ENCODE measurements at places on chromosomes 2 and 18.

- DNase-seq = no peak
Measured at GRCh38 chr2:227828477-227828912, 14.9 kb downstream of the CCL20 start.

DNA sequence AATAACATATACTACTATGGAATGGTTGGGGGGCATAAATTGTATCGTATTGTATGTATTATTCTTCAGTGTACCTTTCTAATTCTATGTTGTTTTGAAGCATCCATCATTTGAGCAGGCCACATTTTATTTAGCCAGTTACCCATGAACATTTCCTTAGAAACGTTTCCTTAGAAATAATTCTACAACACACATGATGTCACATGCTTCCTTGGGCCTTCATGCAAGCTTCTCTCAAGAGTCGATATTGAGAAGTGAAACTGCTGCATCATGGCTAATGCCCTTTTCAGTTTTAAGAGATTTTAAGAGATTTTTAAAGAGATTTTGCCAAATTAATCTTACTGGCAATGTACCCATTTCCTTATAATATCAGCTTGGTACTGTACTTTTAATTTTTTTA is 63.9 kb downstream of the ALPK2 start:
- DNase-seq = no peak

DNA sequence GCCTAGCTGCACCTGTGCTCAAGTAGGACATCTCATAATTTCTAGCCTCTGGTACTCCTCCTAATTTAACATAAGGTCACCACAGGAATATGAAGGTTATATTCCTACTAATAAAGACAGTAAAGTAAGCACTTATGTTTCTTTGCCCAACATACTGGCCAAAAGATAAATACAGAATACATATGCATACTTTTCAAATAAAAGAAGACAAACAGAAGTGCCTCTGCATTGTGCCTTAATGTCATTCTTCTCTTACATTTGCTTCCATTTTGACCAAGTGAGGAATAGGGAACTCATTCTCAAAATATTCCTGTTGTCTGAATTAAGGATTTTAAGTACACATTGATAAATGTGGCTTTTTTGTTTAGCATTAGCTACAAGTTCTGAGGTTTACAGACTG is 5.6 kb downstream of the BCL11A start:
- DNase-seq = no peak

DNA sequence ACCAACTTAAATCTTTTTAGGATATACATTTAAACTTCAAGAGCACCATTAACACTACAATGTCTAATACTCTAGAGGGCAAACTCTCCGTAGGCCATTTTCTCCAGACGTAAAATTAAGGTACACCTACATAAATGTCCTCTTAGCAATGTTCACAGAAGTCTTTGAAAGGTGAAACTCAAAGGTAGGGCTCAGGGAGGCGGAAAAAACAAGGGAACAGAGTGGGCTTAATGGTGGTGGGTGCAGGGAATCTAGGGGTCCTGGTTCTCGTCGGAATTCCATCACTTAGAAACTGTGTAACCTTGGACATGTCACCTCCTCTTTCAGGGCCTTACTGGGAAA is 668 bp downstream of the NFU1 start:
- no peak for DNase-seq

DNA sequence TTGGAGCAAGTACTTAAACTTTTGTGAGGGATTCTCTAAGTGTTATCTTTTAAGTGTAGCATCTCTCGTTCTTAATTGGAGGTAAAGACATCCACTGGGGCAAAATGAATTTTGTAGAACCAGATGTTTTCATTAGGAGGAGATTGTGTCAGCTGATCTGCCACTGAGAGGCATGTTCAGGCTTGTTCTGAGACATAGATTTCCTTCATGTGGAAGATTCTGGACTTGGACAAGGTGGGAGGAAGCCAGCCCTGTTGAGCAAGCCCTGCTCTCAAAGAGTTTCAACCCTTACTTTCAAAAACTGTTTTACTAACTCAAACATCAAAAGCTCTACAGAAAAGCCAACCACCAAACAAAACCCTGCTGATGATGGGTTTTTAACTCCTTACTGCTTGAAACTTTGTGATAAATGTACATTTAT is 6.5 kb downstream of the MAP4K4 start:
- no peak for DNase-seq

DNA sequence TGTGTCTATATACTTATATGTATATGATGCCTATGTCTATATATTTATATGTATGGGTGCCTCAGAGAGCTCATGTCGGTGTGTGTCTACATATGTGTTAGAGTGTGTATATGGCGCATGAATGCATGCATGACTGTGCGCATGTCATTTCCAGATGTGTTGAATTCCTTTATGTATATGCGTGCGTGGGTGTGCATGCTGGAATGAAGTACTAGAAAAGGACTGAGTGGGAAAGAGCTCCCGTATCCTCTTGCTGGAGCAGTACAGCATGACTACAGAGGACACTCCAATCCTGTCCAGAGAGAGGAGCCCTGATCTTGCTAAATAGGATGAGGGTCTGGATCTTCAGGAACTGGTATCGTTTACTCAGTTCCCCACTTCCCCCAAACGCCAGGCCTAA is 56.8 kb upstream of the LRPPRC start:
- DNase-seq = no peak

DNA sequence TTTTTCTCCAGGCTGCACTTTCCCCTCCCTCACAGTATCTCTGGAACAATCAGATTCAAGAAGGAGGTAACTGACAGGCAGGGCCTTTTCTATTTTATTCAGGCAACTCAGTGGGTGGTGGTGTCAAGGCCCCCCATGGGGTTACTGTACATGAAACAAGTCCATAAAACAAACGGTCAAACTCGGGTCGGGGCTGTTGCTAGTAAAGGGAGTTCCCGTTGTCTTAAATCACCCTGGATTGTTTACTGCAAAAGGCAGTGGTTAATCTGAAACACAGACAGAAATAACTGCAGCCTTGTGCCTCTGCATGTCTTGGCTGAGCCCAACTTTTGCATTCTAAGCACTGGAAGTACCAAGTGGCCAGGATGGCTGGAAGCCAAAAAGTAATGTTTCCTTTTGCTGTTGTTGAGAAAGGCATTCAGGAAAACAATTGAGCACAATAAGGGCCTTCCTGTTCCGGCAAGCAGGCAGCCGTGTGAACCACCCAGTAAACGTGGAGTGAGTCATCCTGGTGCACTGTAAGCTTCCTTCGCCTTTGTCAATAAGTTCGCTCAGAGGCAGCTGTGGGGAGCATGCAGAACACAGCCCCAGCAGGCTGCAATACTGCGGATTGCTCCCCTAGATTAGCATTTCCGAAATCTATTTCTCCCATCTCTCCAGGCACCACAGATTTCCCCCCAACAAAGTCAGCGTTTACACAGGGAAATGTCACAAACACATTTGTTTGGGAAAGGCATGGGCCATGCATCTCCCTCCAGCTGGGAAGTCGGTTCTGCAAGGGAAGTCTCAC is 149.6 kb downstream of the IRS1 start:
- DNase-seq = no peak

- DNase-seq = no peak
Measured at GRCh38 chr2:26911911-26912861, 58.3 kb upstream of the MAPRE3 start.

GRCh38 chr2:189900726-189901125 is 116.5 kb downstream of the PMS1 start:
- DNase-seq = no peak

DNA sequence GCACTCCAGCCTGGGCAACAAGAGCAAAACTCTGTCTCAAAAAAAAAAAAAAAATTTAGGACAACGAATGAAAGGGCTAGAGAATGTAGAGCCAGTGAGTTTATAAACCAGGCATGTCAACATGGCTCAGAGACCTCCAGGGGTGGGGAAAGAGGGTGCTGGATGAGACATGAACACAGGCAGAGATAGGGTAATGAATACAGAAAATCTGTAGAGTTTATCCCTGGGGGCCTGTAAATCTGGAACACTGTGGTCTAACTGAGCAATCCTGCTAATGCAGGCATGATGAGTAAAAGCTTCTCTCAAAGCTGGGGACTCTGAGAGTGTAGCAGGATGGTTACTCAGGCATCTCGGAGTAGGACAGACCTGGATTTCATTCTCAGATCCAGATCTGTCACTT is 59.2 kb upstream of the IGFBP2 start:
- DNase-seq = no peak

DNA sequence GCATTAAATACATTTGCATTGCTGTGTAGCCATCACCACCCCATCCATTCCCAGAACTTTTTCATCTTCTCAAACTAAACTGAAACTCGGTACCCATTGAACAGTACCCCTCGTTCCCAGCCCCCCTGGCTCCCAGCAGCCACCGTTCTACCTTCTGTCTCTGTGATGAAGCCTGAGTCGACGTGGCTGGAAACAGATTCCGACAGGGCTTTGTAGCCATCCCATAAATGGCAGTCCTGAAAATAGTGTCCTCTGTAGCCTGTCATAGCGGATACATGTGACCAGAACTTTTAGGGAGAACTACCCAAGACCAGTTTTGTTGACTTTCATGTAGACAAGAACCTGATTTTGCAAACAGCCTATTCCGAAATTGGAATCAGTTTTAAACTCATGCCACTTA is 59.1 kb downstream of the TSHZ1 start:
- no peak for DNase-seq

DNA sequence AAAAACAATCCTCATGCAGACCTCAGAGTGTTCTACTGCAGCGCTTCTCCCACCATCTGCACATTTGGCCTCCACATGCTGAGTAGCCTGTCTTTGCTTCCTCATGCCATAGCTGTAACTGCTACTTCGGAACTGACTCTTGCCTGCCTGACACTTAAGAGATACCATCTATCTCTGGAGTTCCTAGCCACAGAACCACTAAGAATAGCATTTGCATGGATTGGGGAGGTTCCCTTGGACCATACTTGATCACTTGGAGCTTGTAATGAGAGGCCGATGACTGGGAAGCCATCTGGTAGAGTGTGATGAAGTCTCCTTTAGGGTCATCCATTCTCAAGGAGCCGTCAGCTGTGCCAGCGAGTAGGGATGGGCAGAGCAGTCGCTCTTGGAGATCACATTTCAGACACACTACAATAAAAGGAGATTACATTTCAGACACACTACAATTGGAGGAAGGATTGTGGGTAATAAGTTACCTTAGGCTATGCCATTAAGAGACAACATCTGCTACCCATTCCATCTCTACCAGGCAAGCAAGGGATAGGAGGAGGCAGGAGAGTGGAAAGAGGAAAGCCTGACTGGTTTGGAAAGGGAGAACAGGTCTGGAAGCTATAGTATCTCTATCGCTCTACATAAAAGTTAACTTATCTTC is 21.8 kb downstream of the DOK1 start:
- no peak for DNase-seq

DNA sequence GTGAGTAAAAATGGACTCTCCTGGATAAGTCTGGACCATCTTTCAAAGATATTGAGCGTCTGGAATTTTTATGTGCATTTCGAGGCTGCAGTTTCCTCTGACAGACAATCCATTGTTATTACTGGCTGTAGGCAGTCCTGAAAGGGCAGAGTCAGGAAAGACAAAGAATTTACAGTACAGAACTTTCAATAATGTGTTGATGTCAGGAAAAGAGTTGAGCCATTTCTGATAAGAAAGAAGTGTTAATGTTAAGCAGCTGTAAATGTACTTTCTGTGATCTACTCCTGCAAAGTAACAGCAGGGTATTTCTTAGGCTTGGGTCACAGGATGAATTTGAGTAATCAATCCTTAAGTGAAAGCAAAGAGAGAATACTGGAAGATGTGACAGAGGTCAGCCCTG is 29.8 kb downstream of the TSPYL6 start:
- no peak for DNase-seq

DNA sequence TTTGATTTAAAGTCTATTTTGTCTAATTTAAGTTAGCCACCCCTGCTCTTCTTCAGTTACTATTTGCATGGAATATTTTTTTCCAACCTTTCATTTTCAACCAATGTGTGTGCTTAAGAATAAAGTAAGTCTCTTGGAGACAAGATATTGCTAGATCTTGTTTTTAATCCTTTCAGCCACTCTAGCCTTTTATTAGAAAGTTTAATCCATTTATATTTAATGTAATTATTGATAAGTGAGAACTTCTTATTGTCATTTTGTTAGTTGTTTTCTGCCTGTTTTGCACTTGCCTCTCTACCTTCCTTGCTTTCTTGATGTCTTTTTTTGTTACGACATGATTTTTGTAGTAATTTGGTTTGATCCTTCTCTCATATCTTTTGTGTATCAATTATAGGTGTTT is 46.4 kb downstream of the CCDC148 start:
- DNase-seq = no peak

- DNase-seq = no peak
Measured at GRCh38 chr2:217102956-217103355, 243.1 kb upstream of the TNP1 start.

GRCh38 chr2:127145280-127145895 is 38.4 kb upstream of the BIN1 start:
- DNase-seq = peak; percentile 37

DNA sequence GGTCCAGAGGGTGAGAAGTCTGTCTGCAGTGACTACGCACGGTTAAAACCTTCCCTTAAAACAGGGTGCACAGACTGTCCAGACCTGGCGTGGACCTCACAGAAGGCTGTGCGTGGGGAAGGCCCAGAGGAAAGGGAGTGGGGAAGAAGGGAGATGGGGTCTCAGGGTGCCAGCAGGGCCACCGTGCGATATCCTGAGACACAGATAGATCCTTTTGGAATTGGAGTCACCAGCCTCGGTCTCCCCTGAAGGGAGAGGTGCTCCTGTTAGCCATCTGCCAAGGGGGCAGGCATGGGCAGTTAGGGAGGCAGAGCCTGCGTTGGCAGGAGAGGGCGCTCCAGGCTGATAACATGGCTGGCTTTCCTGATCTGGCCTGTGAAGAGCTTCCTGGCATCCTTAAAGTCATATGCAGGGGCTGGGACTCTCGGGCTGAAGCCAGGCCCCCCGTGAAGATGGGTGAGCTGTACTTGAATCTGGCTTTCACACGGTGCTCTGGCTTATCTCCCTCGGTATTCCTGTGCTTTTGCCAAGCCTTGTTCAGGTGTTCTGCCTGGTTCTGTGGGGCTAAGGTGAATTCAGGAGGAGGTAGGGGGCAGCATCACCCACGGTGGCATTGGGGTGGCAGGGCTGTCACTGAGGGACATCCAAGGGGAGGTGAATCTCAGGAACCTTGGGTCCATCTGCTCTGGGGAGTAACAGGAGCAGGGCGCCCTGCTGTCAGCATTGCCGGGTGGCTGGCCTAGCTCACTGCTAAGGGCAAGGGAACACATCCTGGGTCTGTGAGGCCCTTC is 107.2 kb upstream of the SMAD2 start:
- no peak for DNase-seq

DNA sequence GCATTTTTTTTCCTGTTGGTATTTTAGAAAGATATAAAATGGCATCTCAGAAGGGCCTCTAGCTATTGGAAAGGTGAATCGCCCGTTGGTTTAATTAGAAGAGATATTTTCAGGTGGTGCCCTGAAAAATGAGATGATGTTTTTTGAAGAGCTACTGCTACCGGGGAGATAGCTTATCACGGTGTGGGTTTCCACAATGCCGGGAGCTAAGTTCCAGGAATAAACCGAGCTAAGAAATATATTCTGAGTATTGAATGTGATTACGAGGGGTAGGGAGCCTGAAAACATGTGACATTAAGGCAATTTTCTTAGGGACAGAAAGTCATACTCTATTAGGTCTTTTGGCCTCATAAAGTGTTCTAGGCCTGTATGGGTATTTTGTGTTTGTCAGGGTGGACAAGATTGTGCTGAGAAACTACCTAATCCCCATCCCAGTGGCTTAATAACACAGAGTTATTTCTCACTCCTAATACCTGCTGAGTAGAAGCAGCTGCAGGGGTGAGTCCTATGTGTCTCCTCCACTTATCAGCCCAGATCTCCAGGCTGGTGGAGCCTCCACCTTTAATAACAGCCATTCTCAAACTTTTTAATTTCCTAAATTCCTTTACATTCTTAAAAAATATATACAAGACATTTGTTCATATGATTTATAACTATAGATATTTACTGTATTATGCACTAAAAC is 150.2 kb downstream of the LRRTM1 start:
- no peak for DNase-seq

GRCh38 chr2:113233593-113234550 is 44.8 kb downstream of the PAX8 start:
- DNase-seq = no peak

Data from type B pancreatic cell (in vitro differentiated cells).